ENCODE measurements at places on chromosomes 12 and 14.

DNA sequence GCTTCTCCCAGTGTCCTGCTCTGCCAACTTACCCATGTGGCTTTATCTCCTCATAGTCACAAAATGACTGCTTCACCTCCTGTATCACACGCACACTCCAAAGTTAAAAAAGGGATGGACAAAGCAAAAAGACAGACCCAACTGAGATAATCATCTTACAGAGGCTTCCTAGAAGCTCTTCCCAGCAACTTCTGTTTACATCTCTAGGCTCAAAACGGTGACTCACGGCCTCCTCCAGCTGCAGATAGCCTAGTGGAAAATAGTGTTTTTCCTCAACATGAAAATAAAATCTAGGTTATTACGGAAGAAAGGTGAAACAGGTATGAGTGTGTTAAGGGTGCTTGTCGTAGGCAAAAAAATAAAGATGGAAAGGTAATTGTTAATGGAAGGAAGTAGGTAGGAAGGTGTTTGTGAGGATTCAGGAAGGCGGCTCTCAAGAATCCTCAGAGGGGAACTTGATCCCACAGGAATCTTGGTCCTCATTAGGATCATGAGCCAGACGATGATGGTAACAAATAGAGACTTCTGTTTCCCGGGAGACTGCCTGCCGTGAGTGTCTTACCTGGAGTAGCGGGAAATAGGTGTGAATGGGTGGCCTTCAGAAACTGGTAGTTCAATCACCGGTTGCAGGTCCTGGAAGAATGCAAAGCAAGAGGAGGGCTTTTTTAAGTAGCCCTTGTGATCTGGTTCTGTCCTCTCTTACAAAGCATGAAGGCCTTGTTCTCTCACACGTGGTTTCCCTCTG, 487.5 kb upstream of the TMEM132C start:
- no peak for DNase-seq

- DNase-seq: peak; percentile 89
Measured at GRCh38 chr12:6963016-6963731, 7.3 kb downstream of the PHB2 start.

- DNase-seq: peak; percentile 38
Measured at GRCh38 chr14:65179918-65180724, 77.8 kb upstream of the MAX start.

DNA sequence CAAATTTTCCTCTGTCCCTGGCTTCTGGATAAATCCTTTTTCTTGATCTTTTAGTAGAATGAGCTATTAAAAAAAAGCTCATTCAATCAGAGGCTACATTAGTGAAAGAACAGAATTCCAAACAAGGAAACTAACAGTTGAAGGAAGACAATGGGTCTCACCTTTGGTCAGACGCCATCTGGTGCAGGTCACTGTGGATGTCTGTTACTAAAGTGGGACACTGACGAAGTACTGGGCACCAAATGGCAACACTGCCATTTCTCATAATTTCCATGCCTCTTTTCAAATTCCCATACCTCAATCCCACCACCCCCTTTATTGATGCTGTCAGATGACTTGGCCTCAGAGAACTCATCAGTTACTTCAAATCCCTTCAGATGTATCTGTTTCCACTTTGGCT, 24.5 kb upstream of the ARID2 start:
- DNase-seq: no peak

DNA sequence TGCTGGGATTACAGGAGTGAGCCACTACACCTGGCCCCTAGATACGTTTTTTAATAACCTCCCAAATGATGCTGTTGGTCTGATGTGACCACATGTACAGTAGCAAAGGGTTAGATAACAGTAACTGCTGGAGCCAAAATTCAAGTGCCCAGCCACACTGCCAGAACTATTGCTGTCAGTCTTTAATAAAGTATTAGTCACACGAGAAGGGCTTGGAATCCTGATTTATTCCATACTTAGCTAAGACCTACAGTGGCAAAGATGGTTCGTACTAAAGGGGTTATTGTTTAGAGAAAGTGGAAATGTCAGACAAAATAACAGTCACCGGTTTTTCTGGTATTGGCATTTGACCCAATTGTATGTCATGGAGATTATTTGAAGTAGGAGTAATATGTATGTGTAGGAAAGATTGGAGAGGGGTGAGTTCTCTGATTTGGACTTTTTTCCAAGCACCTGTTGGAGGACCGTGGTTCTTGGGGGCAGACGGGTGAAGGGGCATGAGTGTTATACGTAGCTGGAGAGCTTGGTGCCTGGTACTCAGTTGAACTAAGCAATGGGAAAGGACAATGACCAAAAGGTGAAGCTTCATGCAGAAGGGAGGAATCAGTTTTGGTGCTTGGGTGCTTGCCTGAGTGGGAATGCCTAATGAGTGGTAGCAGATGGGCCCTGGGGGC, 9.7 kb downstream of the TUBA1C start:
- DNase-seq: no peak

DNA sequence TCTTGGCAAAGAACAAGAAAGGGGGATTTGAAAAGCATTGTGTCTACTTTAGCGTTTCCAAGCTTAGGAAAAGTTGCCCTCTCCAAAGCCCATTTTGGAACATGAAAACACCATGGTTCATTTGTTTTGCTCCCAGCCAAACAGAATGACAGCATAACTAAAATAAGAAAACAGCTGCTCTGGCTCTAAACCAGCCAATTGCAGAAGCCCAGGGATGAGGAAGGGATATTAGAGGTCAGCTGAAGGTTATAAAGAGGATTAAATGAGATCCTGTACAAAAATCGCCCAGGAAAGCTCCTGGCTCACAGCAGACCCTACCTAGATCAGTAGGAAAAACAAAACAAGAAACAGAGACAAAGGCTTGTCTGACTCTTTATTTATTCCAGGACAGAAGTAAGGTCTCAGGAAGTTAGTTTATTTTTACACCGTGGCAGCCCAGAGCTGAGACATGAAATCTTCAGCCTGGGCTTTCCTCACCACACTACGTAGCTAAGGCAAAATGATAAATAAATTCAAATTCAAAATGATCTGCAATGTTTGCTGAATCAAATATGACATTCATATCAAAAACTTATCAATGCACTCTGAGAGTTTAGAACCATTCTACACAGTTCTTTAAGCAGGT, 25.9 kb downstream of the SPX start:
- no peak for DNase-seq

GRCh38 chr12:3185260-3185870, 108.2 kb downstream of the TSPAN9 start:
- no peak for DNase-seq

DNA sequence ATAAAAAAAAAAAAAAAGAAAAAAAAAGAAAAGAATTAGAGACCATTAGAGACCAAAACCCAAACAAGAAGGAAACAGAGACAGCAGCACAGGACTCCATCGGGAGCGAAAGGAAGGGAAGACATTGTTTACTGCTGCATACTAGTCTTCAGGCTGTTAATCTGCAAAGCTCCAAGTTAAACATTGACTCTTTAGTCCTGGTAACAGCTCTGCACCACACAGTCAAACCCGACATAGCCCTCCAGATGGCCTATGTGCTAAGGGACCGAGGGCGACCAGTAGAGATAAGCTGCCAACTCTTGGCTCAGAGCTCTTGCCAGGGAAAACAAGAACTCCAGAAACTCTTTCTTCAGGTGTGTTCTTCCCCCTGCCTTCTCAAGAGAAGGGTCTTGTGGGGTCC, 7.8 kb downstream of the P2RX4 start:
- no peak for DNase-seq

- no peak for DNase-seq
Measured at GRCh38 chr14:37596790-37597472, 1.5 kb downstream of the TTC6 start.

DNA sequence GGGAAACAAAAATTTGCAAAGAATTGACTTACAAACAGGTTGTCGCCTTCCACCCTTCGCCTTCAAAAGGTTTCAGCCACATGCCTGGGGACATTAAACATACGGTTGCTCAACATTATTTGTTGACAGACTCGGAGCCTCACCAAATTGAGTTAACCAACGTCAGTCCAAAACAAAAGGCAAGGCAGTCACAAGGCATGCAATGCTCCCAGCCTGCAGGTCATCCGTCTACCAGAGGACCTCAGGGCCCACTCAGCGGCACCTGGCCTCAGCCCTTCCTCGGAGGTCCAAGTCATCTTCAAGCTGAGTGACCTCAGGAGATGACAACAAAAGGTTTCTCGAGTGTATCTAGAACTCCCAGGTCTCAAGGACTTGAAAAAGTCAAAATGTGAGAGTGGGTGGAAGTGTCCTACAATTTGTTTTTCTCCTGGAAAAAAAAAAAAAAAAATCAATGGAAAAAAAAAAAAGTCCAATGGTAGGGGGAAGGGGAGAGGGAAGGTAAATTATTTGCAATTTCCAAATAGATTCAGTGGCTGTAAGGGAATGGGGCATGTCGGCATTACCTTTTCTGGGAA, 64.3 kb downstream of the KDM2B start:
- no peak for DNase-seq

- DNase-seq: no peak
Measured at GRCh38 chr12:20426191-20426590, 57.9 kb downstream of the PDE3A start.

GRCh38 chr12:75981247-75982168, 50.1 kb downstream of the PHLDA1 start:
- DNase-seq: no peak

DNA sequence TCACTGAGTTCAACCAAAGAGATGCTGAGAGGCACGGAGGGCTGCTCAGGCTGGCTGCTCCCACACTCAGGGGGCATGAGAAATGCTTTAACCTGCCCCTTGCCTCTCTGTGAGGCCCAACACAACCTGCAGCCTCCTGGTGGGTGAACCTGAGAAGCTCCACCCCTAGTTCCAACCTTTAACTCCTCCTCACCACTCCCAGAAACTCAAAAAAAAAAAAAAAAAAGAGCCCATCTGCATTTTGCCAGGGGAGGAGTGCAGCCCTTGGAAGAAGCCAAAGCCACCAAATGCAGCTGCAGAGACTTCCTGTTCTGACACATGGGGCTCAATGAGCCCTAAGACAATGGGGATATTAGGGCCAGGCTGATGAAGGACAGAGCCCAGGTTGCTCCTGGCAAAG, 8.9 kb downstream of the KRT4 start:
- no peak for DNase-seq

GRCh38 chr14:36505892-36506731, 13.9 kb downstream of the NKX2-1 start:
- no peak for DNase-seq

GRCh38 chr12:76519538-76519937, 40.0 kb downstream of the OSBPL8 start:
- no peak for DNase-seq

GRCh38 chr12:115355301-115355700, 671.3 kb upstream of the TBX3 start:
- DNase-seq: no peak

- DNase-seq: no peak
Measured at GRCh38 chr12:91877022-91877421, 268.6 kb downstream of the BTG1 start.

DNA sequence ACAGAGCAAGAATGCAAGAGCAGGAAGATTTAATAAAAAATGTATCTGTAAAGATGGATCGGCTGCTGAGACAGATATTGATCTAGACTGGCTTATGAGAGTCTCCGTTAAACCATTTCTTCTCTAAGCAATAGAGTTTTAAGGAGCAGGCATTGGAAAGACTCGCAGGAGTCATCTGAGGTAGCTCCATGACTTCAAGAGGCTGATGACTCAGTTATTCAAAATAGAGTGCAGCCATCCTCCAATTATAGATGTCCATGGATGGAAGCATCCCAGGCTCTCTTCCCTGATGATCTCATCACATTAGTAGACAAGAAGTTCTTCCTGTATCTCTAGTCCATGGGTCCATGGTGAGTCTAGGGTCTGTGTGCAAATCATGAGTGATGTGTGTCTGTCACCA, 638.3 kb upstream of the TMEM132C start:
- no peak for DNase-seq

DNA sequence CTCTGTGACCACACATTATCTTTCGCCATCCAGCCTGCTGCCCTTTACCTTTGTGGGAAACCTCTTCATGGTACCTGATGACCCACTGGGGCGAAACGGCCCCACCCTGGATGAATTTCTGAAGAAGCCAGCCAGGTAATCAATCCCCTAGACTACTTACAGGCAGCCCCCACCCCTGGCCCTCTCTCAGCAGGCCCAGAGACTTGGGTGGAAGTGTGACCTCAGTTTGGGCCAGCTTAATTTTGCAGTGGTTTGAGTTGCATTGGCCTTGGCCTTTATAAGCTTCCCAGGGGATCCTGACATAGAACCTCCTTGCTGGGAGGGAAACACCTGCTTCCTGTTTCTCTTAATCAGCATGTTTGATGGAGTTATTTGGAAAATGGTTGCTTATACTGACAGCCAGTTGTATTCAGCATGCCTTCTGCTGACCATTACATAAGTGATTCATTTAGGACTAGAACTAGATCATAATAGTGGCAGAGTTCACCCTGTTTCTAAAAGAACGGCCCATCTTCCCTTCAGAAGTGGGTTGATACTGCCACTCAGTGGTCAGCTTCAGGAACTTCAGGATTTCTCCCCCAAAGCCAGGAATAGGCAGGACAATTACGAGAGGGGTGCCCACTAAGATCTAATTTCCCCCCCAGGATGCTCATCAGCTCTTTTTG, 6.1 kb downstream of the SDR39U1 start:
- DNase-seq: peak; percentile 50

- no peak for DNase-seq
Measured at GRCh38 chr14:23376482-23377197, at the start of gene CMTM5. CMTM5 (plus strand) TSS chr14:23377046; CDS start chr14:23377252, 206 bp downstream.

- DNase-seq: no peak
Measured at GRCh38 chr12:11070999-11071398, 8.9 kb upstream of the TAS2R46 start.

DNA sequence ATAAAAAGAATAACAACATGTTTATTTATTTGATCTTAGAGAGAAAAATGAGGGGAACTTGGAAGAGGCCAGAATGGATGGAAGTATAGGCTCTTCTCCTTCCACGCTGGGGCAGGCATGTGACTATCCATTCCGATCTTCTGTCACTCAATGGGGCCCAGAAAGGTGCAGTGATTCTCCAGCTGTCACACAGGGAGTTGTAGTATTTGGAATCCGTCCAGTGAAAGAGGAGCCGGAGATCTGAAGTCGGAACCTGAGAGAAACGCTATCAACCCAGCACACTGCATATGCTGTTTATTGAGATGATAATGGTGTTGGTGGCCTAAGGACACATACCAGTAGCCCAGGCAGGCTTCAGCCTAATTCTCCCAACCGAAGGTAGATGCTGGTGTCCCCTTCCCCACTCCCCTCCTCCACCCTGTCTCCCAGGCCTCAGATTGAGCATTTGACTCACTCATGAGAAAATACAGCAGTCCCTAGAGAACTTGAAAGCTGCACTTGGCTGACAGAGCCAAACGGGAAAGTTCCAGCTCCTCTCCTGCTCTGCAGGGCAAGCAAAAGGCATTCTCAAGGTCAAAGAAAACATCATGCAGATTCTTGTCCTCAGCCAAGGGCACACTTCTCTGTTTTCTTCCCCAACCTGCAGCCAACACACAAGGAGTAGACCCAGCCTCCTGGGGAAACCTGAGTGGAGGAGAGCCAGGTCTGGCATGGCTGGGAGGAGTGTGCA, 100.4 kb downstream of the IRF2BPL start:
- DNase-seq: no peak
